Esophagus squamous epithelium (tissue), 5 donors: ENCODE measurements at places on chromosomes 7 and 10.

GRCh38 chr7:44072364-44073231 is 7.2 kb upstream of the PGAM2 start:
- DNase-seq, result no peak

DNA sequence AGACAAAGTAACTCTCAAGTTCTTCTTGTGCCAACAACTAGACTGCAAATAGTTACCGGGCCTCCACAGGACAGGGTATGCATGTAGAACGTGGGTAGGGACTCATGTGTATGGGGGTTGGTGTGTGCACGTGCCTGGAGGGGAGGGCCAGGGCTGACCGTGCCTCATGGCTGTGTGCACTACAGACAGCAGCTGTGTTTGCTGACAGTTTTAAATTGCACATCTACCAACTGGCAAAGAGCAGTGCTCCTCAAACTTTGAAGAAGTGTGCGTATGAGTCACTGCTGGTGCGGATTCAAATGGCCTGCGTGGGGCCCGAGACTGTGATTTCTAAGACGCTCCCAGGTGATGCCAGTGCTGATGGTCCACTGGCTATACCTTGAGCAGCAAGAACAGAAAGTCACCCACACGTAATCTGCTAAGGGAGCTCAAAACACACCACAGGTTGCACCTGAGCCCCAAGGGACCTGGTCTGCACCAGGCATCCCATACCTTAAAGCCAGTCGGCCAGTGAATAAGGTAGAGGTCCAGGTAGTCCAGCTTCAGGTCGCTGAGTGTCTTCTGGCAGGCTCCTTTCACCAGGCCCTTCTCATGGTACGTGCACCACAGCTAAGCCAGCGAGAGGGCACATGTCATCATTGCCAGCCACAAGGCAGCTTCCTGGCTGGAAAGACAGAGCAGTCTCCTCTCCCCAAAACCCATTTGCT is 8.5 kb downstream of the AKR1B1 start:
- no peak for DNase-seq

- no peak for DNase-seq
Measured at GRCh38 chr7:16934722-16935340, 53.0 kb upstream of the AGR3 start.

DNA sequence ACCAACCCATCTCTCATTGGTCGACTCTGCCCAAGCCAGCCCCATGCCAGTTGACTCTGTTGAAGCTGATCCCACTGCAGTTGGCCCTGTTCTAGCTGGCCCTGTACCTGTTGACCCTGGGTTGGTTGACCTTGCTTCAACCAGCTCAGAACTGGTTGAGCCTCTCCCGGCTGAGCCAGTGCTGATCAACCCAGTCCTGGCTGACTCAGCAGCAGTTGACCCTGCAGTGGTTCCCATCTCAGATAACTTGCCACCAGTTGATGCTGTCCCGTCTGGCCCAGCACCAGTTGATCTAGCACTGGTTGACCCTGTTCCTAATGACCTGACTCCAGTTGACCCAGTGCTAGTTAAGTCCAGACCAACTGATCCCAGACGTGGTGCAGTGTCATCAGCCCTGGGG is 7.4 kb downstream of the PPRC1 start:
- DNase-seq, result no peak

DNA sequence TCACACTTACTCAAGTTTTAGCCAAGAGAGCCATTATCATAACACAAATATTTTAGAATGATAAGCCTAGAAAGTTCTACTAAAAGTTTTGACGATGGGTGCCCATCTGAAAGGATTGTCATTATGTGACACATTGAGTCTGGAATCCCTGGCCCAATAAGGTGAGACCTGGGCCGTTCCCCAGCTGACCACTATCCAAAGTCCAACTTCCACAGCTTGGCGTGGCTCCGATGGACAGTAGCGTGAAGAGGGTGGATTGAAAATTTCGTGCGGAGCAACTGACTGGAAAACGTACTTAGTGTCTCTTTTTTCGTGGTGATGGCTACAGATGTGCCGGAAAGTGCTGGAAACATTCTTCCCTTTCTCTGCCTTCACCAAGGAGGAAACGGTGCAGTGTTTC is 439.0 kb upstream of the ZMIZ1 start:
- no peak for DNase-seq

DNA sequence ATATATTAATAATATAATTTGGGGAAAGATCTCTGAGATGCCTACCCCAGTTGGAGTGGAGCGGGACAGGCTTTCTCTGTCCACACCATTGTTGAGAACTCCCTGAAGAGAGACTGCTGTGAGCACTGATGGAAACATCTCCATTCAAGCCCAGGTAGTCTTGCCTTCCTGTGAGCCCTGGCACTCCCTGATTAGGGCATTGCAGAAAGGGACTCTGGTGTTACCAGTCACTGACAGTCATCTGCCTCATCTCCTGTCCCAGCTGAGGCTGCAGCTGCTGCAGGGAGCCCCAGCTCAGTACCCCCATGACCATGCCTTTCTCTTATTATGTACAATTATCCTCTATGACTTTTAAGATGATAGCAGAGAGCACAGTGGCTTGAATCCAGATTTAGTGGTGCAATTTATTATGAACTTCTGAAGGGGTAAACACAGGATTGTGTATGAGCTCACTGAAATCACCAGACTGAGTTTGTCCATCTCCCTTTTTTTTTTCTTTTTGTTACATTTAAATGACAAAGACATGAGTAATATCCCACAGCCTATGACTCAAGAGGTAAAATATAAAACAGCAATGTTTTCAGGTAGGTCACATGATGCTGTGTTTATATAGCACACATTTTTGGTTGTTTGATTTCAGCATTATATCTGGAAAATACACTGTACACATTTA is 236.9 kb downstream of the SLC25A13 start:
- no peak for DNase-seq

DNA sequence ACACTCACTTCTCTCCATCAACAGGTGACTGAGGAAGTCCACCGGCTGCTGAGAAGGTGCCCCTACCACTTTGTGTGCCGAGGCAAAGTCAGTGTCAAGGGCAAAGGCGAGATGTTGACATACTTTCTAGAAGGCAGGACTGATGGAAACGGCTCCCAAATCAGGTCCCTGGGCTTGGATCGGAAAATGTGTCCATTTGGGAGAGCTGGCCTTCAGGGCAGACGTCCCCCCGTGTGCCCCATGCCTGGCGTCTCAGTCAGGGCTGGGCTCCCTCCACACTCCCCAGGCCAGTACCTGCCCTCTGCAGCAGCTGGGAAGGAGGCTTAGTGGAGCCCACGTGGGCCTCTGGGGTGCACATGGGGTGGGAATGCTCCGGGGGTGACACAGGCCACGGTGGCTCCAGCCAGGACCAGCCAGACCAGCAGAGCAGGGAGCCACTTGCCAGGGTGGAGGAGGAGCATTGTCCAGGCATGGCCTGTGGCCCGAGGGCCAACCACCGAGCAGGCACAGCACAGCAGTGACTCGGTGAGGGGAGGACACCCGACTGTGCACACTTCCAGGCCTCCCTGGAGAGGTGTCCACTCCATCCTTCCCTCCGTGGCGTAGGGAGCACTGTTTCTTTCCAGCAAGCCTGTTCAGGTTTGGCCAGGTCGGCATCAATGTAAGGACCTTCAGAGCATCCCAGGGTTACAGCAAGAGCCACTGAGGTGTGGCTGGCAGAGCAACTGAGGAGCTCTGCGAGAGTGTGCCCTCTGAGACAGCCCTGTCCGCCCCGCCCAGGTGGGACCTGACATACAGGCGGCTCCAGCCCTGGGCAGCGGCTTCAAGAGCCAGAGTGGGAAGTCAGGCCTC is 139.7 kb downstream of the ADCY1 start:
- DNase-seq, result no peak

GRCh38 chr7:124781418-124781817 is 15.8 kb upstream of the GPR37 start:
- no peak for DNase-seq

- no peak for DNase-seq
Measured at GRCh38 chr7:135320268-135320667, 86.6 kb downstream of the STRA8 start.

DNA sequence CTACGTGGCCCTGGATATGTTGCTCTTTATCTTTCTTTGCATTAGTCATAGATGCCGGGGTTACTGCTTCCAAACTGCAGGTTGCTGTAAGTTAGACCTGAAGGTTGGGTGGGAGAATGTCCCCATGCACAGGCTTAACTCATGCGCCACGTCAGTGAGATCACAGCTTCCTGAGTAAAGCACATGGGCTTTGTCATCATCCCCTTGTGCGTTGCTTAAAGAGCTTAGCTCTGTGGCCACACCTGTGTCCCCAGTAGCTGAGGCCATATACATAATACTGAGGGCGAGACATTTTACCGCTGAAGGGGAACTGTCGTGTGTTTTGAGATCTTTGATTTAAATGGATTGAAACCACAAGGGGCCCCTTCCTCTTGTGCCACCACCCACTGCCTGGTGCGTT is 45.8 kb upstream of the BTBD16 start:
- DNase-seq, result no peak

GRCh38 chr7:51154201-51154600 is 162.4 kb downstream of the COBL start:
- no peak for DNase-seq

- DNase-seq, result no peak
Measured at GRCh38 chr10:1393481-1393880, 337.3 kb downstream of the WDR37 start.

GRCh38 chr10:52064084-52064845 is 249.8 kb upstream of the DKK1 start:
- DNase-seq, result no peak

- DNase-seq, result no peak
Measured at GRCh38 chr7:157018328-157018996, 8.0 kb upstream of the MNX1 start.

DNA sequence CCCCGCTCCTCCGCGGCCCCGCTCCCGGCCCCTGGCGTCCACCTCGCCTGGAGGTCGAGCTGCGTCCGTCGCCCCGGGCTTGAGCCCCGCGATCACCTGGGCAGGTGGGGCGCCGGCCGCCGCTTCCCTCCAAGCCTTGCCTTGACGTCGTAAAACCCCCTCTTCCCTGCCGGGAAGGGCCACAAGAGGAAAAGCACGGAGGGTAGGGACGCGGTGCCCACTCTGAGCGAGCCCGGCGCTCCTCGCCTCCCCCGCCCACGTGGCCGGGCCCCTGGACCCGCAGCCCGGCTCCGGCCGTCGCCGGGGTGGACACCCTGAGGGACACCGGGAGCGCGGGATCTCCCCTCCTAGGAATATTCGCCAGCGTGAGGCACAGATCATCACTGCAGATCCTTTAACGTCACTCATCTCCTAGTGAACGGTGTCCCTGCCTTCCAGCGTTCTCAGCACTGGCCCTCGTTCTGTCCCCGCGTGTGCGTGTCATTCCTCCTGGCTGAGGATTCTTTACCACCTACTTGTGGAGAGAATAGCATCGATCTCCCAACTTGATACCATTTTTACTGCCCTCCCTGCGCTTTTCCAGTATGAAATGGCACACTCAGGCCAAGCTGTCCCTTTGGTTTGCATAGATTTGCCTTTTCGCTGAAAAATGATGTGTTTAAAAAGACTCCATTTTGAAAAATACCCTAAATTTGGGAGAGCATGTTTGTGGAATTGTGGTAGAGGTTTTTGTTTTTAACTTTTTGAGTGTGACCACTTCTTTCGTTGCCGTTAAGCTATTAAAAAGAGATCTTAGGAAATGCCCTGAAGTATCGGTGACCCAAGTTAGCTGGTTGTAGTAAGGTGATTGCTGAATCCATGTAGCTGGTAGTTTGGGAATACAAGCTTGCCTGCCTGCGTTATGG is 649 bp downstream of the ACTR3B start:
- no peak for DNase-seq

- no peak for DNase-seq
Measured at GRCh38 chr10:12707461-12708185, 293.9 kb downstream of the CCDC3 start.

GRCh38 chr10:119135513-119135881 is 30.0 kb downstream of the SFXN4 start:
- DNase-seq, result peak; percentile 2

- no peak for DNase-seq
Measured at GRCh38 chr10:91103384-91104192, 116.9 kb upstream of the PCGF5 start.

DNA sequence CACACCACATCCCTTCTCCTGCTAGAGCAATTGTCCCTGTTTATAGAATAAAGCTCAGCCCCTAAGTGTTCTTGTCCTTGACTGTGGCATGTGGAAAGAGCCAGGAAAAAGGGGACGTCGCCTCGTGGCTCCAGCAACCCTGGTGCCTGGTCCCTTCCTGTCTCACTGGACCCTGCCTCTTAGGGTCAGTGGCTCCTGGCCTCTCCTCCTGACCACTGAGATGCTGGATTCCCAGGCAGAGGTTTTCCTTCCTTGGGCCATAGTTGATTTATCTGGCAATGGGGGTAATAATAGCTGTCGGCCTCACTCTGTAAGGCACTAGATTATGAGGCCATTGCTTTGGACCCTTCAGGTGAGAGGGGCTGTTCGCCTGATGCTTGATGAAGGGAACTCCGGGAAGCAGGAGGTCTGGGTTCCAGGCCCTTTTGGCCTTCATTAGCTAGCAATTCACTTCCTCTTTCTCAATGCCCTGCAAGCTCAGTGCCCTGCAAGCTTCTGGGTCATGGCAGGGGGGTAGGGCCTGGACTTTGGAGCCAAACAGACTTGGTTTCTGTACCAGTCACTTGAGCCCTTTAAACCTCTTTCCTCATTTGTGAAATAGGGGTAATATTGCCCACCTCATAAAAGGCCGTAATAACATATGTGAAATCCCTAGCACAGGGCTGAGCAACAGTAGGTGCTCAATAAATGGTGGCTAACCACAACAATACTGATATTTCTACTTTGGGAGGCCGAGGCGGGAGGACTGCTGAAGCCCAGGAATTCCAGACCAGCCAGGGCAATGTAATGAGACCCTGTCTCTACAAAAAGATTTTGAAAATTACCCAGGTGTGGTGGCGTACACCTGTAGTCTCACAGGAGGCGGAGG is 1.1 kb downstream of the ASL start:
- no peak for DNase-seq

- DNase-seq, result no peak
Measured at GRCh38 chr10:69860271-69860670, 58.6 kb downstream of the COL13A1 start.
